Chondrocyte (in vitro differentiated cells): ENCODE measurements at places on chromosomes 7 and 10. TPM values are rescaled to one million over a fixed set of nuclear protein-coding genes. Genes with fewer than 3 reads are reported as not detected.

The ENTPD7 gene
- total RNA-seq: 28.8 to 32.3 TPM (median 29.5 TPM) in 3 replicates

The CYP3A4 gene
- not detected in 3 replicates for total RNA-seq

DNA sequence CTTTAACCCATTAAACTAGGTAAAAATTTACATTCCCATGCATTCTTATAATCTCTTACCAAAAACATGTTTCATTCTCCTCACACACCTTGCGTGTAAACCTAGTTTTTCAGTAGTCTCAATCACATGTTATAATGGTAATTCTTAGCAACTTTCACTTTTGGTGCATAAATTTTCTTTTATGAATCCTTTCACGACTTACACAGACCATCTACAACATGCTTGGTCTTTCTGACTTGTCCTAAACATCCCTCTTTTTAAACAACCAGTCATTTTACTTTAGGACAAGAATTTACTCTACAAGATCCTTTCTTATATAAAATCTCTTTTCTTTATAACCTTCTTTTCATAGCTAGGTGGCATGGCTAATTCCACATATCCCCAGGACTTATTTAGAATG lies 25.8 kb downstream of the FBXL13 start:
- no peak overlapping the region for H3K27ac ChIP-seq
- H3K27me3 ChIP-seq: no peaks in the 10 kb centered on the region
- no peaks in the 10 kb centered on the region for H3K4me1 ChIP-seq
- DNase-seq: no peak

- H3K27me3 ChIP-seq: no peaks in the 10 kb centered on the region
- H3K27ac ChIP-seq: no peak overlapping the region
- H3K4me3 ChIP-seq: no peak overlapping the region
- H3K36me3 ChIP-seq: peaks cover 2% of the 10 kb centered on the region
- peaks cover 8% of the 10 kb centered on the region for H3K4me1 ChIP-seq
- DNase-seq: no peak
Observed at GRCh38 chr10:102729029-102730026, 14.4 kb upstream of the WBP1L start.

The AKR1C8 gene
- total RNA-seq: not detected in 3 replicates

The SLF2 gene
- 17.8 to 28.1 TPM (median 20.6 TPM) in 3 replicates for total RNA-seq

- H3K4me3 ChIP-seq: no peak overlapping the region
- no peak overlapping the region for H3K27ac ChIP-seq
- no peaks in the 10 kb centered on the region for H3K27me3 ChIP-seq
Observed at GRCh38 chr7:12909483-12909882, 222.1 kb downstream of the ARL4A start.
